ENCODE measurements at places on chromosomes 1 and 21. TPM values are rescaled to one million over a fixed set of nuclear protein-coding genes. Genes with fewer than 3 reads are reported as not detected.

- H3K4me3 ChIP-seq, result no peak overlapping the region
- no peaks in the 10 kb centered on the region for H3K4me1 ChIP-seq
Measured at GRCh38 chr1:185886671-185887070, 152.5 kb downstream of the HMCN1 start.

- H3K4me1 ChIP-seq, result no peaks in the 10 kb centered on the region
- H3K27me3 ChIP-seq, result no peaks in the 10 kb centered on the region
- no peak overlapping the region for H3K4me3 ChIP-seq
- no peak for DNase-seq
Measured at GRCh38 chr21:17742181-17742580, 77.0 kb downstream of the C21orf91 start.

DNA sequence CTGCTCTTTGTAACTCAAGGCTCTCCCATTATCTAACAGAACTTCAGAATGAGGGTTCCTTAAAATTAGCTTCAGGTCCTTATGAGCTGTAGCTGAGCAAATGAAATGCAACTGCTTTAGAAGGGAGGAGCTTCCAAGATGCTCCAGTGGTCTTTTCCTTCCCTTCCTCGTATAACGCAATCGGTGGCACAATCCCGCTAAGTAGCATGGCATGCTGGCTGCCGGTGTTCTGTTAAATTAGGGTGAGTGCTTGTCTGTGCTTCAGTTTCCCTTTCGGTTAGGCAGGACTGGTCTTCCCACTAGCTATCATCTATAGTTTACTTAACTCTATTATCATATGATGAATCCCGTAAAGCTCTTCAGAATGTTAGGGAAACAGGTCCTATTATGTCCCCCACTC lies 917 bp downstream of the KIAA0040 start:
- H3K4me3 ChIP-seq, result peak overlapping the region; percentile 77
- DNase-seq, result no peak
- H3K27ac ChIP-seq, result no peak overlapping the region
- H3K4me1 ChIP-seq, result no peaks in the 10 kb centered on the region

GRCh38 chr1:245621589-245621988 lies 466.8 kb downstream of the KIF26B start:
- H3K4me1 ChIP-seq, result no peaks in the 10 kb centered on the region
- no peak overlapping the region for H3K27ac ChIP-seq
- H3K4me3 ChIP-seq, result no peak overlapping the region
- DNase-seq, result no peak
- no peaks in the 10 kb centered on the region for H3K36me3 ChIP-seq

- H3K27ac ChIP-seq, result no peak overlapping the region
- DNase-seq, result no peak
- no peaks in the 10 kb centered on the region for H3K27me3 ChIP-seq
- no peak overlapping the region for H3K4me3 ChIP-seq
- no peaks in the 10 kb centered on the region for H3K36me3 ChIP-seq
Measured at GRCh38 chr1:156002188-156002911, 18.4 kb downstream of the SSR2 start.

TAS1R1 gene
- total RNA-seq, result not detected

GRCh38 chr1:225866061-225866837 lies 15.9 kb downstream of the TMEM63A start:
- no peak overlapping the region for H3K4me3 ChIP-seq
- no peak for DNase-seq
- no peak overlapping the region for H3K27ac ChIP-seq
- peaks cover 59% of the 10 kb centered on the region for H3K36me3 ChIP-seq
- no peaks in the 10 kb centered on the region for H3K4me1 ChIP-seq

GRCh38 chr1:108028841-108029388 lies 63.9 kb upstream of the VAV3 start:
- no peak for DNase-seq
- no peaks in the 10 kb centered on the region for H3K27me3 ChIP-seq
- no peaks in the 10 kb centered on the region for H3K36me3 ChIP-seq

CLCNKA gene
- total RNA-seq, result 0.98 TPM

NDUFS2 gene
- total RNA-seq, result 84.5 TPM

DNA sequence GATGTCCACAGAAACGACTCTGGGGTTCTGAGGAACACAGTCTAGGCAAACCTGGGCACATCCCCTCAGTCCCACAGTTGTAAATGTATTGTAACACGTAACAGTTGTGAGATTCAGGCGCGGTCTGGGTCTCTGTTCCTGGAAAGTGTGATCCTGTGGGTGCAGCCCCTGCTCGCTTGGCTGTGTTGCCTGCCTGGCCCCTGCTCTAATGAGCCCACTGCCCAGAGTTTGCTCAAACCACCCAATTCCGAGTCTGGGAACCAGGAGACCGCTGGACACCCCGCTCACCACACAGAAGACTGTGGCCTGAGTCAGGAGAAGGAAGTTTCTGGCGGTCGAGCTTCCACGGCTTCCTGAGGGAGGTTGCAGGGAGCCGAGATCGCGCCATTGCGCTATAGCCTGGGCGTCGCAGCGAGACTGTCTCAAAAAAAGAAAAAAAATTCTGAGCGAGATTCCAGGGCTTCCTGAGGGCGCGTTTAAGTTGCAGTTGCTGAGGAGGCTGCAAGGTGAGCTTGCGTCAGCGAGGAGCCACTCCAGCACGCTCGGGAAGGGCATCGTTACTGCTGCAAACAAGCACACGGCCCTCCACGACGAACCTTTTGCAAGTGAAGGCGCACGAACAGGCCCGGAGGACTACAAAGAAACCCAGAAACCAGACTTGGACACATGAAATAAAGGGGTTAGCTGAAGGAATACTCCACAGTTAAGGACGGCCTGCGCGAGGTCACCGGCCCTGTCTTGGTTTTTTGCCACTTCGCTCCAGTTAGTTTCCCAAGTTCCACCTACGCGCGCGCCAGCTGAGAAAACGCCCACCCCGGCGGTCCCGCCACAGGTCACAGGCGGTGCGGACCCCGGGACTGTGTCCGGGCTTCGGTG lies 1.1 kb downstream of the C21orf58 start:
- DNase-seq, result no peak
- H3K27me3 ChIP-seq, result no peaks in the 10 kb centered on the region
- H3K4me3 ChIP-seq, result peak overlapping the region; percentile 98
- peaks cover 29% of the 10 kb centered on the region for H3K36me3 ChIP-seq
- H3K4me1 ChIP-seq, result peaks cover 7% of the 10 kb centered on the region
- H3K27ac ChIP-seq, result no peak overlapping the region

- no peak for DNase-seq
- H3K27me3 ChIP-seq, result no peaks in the 10 kb centered on the region
- no peak overlapping the region for H3K4me3 ChIP-seq
Measured at GRCh38 chr1:51000651-51001050, 30.6 kb downstream of the CDKN2C start.

HUNK gene
- total RNA-seq, result 5.7 TPM

DNA sequence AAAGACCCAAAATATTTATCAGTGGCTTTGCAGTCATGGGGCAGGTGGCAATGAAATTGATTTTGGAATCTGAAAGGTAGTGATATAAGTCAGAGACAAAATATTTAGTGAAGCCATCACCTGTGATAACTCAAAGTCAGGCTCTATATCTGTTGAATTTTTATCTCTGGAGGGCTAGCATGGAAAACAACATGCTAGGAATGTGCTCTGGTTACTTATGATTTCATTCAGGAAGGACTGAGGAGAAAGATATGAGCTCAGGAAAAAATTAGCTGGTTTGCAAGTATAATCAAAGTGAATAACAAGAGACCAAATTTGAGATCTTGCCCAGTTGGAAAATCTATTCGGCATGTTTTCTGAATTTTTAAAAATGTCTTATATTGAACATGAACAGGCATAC lies 364.6 kb upstream of the LRRC7 start:
- no peak overlapping the region for H3K27ac ChIP-seq
- H3K4me1 ChIP-seq, result no peaks in the 10 kb centered on the region
- H3K27me3 ChIP-seq, result no peaks in the 10 kb centered on the region

GRCh38 chr1:38151399-38151798 lies 104.8 kb upstream of the POU3F1 start:
- no peak overlapping the region for H3K27ac ChIP-seq
- no peak overlapping the region for H3K4me3 ChIP-seq
- peaks cover 15% of the 10 kb centered on the region for H3K36me3 ChIP-seq
- H3K4me1 ChIP-seq, result peaks cover 4% of the 10 kb centered on the region
- no peak for DNase-seq
- no peaks in the 10 kb centered on the region for H3K27me3 ChIP-seq

GRCh38 chr21:21295303-21295702 lies 297.1 kb downstream of the NCAM2 start:
- no peak for DNase-seq
- H3K27ac ChIP-seq, result no peak overlapping the region
- no peaks in the 10 kb centered on the region for H3K4me1 ChIP-seq
- no peaks in the 10 kb centered on the region for H3K27me3 ChIP-seq
- no peak overlapping the region for H3K4me3 ChIP-seq

DNA sequence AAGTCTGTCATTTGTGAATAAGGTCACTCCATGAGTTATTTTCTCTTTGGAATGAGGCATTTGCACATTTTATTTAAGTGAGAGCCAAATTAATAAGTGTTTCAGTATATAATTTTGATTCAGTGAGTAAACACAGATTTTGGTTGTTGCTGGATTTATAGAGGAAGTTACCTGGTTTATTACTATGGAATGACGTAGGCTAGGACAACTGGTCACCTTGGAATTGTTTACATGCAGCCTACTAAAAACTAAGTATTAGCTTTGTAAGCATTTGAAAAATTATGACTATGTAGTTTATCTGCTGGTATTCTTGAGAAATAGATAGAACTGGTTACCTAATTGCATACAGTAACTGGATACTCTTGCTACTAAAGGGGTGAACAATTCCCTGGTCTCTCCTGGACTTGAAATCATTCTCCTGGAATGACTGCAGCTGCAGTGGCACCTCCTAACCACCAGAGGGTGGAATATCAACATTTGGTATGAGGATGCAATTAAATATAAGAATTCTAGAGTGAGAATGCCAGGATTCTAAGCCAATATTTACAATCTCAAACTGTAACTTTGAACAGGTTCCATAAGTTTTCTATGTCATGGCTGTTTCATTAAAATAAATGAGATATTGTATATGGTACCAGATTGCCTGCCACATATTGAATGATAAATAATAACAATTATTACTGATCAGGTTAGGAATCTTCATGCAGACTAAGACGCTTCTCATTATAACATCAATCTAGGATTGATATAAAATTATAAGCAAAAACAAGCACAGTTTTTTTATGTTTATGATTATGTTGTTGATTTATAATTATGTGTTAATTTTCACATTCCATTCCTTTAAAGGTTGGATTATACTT lies 3.5 kb upstream of the KRTAP27-1 start:
- H3K27ac ChIP-seq, result no peak overlapping the region
- DNase-seq, result peak; percentile 38
- H3K27me3 ChIP-seq, result no peaks in the 10 kb centered on the region
- no peak overlapping the region for H3K4me3 ChIP-seq

DNA sequence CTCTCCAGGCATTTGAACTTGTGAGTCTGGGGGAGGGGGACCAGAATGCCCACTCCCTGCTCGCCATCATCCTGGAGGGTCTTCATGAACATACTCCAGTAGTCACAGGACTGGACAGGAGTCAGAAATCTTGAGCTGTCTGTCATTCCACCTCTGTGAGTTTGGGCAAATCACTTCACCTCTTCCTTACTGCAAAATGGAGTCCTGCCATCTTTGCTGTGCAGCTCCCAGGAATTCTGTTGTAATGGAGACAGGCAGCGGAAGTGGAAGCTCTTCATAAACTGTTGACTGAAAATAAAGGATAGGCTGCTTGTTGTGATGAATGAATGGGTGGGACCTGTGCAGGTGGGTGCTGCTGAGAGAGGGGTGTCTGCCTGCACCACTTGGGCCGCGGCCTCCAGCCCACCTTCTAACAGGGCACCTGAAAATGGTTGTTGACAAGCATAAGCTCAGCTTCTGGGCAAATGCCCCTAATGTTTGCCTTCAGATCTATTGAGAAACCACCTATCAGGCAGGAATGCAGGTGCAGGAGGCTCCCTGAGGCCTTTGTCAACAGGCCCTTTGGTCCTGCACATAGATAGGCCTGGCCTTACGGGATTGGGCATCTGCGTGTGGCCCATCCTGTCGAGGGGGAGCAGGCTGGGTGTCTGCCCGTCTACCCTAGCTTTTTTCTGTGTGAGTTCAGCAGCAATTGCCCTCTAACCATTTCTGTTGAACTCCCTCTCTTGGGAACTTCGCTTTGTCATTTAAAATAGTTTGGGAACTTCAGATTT lies 321.0 kb downstream of the RPS6KC1 start:
- H3K27ac ChIP-seq, result no peak overlapping the region
- H3K36me3 ChIP-seq, result no peaks in the 10 kb centered on the region
- no peak overlapping the region for H3K4me3 ChIP-seq
- H3K4me1 ChIP-seq, result peaks cover 4% of the 10 kb centered on the region

- H3K4me3 ChIP-seq, result no peak overlapping the region
- H3K4me1 ChIP-seq, result no peaks in the 10 kb centered on the region
- DNase-seq, result no peak
- H3K27ac ChIP-seq, result no peak overlapping the region
- no peaks in the 10 kb centered on the region for H3K36me3 ChIP-seq
Measured at GRCh38 chr1:48687282-48688045, 89.2 kb downstream of the BEND5 start.

SERPINC1 gene
- total RNA-seq, result not detected

- H3K4me1 ChIP-seq, result peaks cover 20% of the 10 kb centered on the region
- H3K27ac ChIP-seq, result no peak overlapping the region
- no peak overlapping the region for H3K4me3 ChIP-seq
- no peaks in the 10 kb centered on the region for H3K27me3 ChIP-seq
- DNase-seq, result no peak
Measured at GRCh38 chr1:94865360-94865759, 45.2 kb downstream of the SLC44A3 start.

- no peak overlapping the region for H3K27ac ChIP-seq
- H3K4me1 ChIP-seq, result no peaks in the 10 kb centered on the region
- peaks cover 49% of the 10 kb centered on the region for H3K36me3 ChIP-seq
- no peaks in the 10 kb centered on the region for H3K27me3 ChIP-seq
- DNase-seq, result no peak
- H3K4me3 ChIP-seq, result no peak overlapping the region
Measured at GRCh38 chr1:180195916-180196315, 34.1 kb upstream of the LHX4 start.

- no peak overlapping the region for H3K4me3 ChIP-seq
- H3K4me1 ChIP-seq, result no peaks in the 10 kb centered on the region
- no peak overlapping the region for H3K27ac ChIP-seq
Measured at GRCh38 chr1:64019818-64020217, 183.6 kb upstream of the UBE2U start.

KRTAP20-4 gene
- not detected for total RNA-seq

NADK gene
- total RNA-seq, result 104 TPM

Measured in H9 (cell line).